ENCODE measurements at places on chromosomes 16 and 17. TPM values are rescaled to one million over a fixed set of nuclear protein-coding genes. Genes with fewer than 3 reads are reported as not detected.

NPTX1 gene
- total RNA-seq = 4.9 TPM

STH gene
- not detected for total RNA-seq

CACNG4 gene
- total RNA-seq = not detected

XAF1 gene
- 20.5 TPM for total RNA-seq

AIPL1 gene
- total RNA-seq = not detected

CIITA gene
- 0.22 TPM for total RNA-seq

CLEC10A gene
- total RNA-seq = not detected

CHD9NB gene
- 2.1 TPM for total RNA-seq

PDPR gene
- 9.4 TPM for total RNA-seq

C1QL1 gene
- total RNA-seq = 0.37 TPM

NUDT21 gene
- 102 TPM for total RNA-seq

TP53TG3C gene
- total RNA-seq = not detected

CPHXL2 gene
- not detected for total RNA-seq

LPO gene
- not detected for total RNA-seq

SLC47A1 gene
- 1.5 TPM for total RNA-seq

FOXF1 gene
- total RNA-seq = 7.2 TPM

ZNF385C gene
- total RNA-seq = not detected

CD19 gene
- not detected for total RNA-seq

MYL11 gene
- not detected for total RNA-seq

EFCAB13 gene
- 12.9 TPM for total RNA-seq

ZFHX3 gene
- 3.3 TPM for total RNA-seq

UBALD2 gene
- 4.6 TPM for total RNA-seq

APPBP2 gene
- 46.1 TPM for total RNA-seq

IL17C gene
- not detected for total RNA-seq

GP1BA gene
- not detected for total RNA-seq

CX3CL1 gene
- not detected for total RNA-seq

RSPRY1 gene
- total RNA-seq = 43.1 TPM

MT1G gene
- not detected for total RNA-seq

CDRT15L2 gene
- not detected for total RNA-seq

C17orf78 gene
- not detected for total RNA-seq

CHRNE gene
- total RNA-seq = 0.62 TPM

ARHGAP44 gene
- total RNA-seq = 1.9 TPM

ZNF207 gene
- total RNA-seq = 135 TPM

KRT31 gene
- total RNA-seq = not detected

PERCC1 gene
- total RNA-seq = not detected

NDEL1 gene
- 58.2 TPM for total RNA-seq

G6PC1 gene
- not detected for total RNA-seq

WNT9B gene
- not detected for total RNA-seq

CACNG3 gene
- not detected for total RNA-seq

HSF5 gene
- total RNA-seq = not detected

GRB7 gene
- total RNA-seq = 0.37 TPM

MYH13 gene
- not detected for total RNA-seq

TMEM238L gene
- not detected for total RNA-seq

KRTAP9-8 gene
- not detected for total RNA-seq

MOSMO gene
- 29.7 TPM for total RNA-seq

CLEC3A gene
- not detected for total RNA-seq

CEMP1 gene
- 0.12 TPM for total RNA-seq

VWA3A gene
- 0.11 TPM for total RNA-seq

IL21R gene
- total RNA-seq = 5.2 TPM

TMED6 gene
- 0.11 TPM for total RNA-seq
